ENCODE measurements at places on chromosomes 2 and 18.

GRCh38 chr2:191415858-191416257 lies 170.7 kb downstream of the MYO1B start:
- no peak for DNase-seq

DNA sequence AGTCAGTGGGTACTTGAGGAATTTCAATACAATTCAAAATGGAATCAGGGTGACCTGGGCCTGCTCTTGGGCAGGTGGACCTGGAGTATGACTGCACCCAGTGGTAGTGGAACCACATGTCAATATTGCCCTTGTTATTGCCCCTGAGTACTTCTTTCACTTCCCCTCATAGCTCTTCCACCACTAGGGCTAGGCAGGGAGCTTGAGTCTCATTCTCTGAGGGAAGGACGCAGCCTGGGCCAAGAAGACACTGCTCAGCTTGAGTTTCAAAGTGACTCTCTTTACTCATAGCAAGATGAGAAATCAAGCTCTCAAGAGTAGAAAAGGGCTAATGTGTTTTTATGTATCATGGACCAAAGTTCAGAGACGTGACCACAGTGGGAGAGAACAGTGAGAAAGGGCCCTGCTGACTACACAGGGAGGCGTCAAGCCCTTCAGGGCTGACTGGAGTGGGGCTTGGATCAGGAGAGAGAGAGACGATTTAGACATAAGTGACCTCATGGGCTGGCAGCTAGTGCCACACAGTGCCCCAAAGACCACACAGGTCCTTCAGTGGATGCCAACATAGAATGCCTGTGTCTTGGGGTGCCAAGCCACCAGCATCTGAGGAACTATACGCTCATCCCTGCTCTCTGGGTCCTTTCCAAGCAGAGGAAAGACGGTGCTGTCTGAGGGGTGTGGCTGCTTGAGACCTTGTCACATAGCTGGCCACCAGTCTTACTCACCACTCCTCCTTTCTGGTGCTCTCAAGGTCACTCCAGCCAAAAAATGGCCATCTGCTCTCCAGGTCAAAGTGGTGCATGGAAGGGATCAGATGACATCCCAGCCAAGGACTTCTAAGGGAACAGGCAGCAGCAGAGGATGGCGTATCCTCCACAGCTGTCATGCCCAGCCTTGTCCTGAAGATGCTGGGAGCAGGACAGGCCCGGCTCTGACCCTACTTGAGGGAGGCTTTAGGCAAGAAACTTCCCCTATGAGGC lies 13.0 kb downstream of the PTMA start:
- no peak for DNase-seq

- no peak for DNase-seq
Observed at GRCh38 chr18:59172664-59173249, 33.1 kb downstream of the SEC11C start.

DNA sequence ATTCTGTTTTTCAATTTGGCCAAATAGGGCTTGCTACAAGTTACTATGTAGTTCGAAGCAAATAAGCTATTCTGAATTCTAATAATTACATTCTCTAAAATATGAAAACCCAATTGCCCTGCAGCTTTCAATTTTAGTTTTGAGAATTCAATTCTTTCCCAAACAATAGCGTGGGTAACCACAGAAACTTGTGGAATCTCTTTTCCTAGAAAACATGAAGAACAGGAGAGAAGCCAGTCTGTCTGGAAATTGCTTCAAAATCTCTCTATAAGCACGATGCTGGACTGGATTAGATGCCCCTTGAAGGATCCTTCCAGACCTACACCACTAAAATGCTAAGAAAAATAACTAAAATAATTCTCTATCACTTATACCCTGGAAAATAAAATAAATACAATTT lies 115.0 kb downstream of the THADA start:
- no peak for DNase-seq

DNA sequence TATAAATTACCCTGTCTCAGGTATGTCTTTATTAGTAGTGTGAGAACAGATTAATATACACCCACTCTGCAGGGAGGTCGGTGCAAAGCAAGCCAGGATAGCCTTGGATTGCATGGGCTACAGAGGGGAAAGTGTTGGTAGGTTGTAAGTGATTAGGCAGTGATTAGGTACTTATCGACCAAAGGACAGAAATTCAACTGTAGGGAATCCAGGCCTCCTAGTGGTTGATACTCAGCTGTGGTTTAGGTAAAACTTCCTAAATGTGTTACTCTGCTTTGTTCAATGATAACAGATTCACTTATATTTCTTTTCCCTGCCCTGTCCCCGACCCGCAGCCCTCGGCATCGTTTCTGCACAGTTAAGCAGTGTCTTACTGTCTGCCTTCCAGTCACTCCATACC lies 444.0 kb downstream of the FIGN start:
- DNase-seq: no peak

DNA sequence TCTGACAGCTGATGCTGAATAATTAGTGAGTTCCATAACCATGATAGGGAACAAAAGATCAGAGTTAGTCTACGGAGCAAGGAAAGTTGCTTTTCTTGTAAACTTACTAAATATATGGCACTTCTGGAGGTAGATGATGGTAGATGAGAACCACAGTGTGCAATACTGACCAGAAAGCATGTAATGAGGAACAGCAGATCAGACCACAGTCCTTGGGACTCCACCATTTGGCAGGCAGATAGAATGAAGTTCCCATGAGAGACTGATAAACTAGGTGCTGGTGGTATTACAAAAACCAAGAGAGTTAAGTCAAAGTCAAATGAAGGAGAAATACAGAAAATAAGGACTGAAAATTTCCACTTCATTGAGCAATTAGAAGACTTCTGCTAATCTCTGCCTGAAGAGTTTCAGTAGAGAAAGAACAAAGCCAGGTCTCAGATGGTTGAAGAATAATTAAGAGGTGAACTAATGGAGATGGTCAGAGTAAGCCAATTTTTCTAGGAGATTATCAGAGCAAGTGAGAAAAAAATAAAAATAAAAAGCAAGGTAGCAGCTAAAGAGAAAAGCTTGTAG lies 10.4 kb downstream of the CERKL start:
- DNase-seq: no peak

DNA sequence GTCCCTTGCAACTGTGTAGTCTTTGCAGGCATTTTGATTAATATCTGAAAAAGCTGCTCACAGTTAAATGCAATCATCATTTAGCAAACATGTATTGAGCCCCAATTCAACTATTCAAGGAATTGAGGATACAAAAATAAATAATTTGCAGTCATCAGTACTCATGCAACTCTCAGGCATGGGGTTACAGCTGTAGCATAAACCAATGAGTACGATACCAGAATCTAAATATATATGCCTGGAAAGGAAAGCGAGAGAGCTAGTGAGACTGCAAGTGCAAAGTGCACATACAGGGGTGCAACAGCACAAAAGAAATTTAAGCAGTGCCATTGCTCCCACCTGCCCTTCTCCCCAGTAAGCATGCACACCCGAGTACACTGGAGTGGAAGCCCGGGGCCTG lies 216.4 kb downstream of the AFF3 start:
- DNase-seq: no peak

- no peak for DNase-seq
Observed at GRCh38 chr2:17441055-17441771, 77.0 kb downstream of the RAD51AP2 start.

- DNase-seq: no peak
Observed at GRCh38 chr2:38170067-38170466, 94.1 kb upstream of the CYP1B1 start.

DNA sequence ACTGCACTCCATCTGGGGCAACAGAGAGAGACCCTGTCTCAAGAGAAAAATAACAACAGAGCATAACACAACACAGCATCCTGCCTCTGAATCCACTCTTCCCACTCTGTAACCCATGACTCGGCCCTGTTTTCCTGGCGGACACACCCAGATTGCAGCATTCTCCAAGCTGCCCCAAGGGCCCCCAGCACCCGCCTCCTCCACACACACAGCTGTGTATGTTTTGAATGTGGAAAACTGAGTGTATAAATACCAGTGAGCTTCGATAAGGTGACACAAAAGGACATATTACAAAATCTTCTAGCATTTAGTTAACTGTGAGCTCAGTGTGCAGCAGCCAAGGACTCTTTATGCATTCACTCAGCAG lies 13.0 kb downstream of the IMPA2 start:
- no peak for DNase-seq

- no peak for DNase-seq
Observed at GRCh38 chr2:223314811-223315210, 262.8 kb downstream of the KCNE4 start.

All from T follicular helper cell (primary cell).